Spleen (tissue), 13 donors: ENCODE measurements at places on chromosomes 2 and 18. TPM values are rescaled to one million over a fixed set of nuclear protein-coding genes. Genes with fewer than 3 reads are reported as not detected.
A peak's percentile ranks its signal among the peaks of the same experiment; 100 is the strongest.

GRCh38 chr2:7016148-7016547 is 98.9 kb downstream of the RNF144A start:
- no peak for DNase-seq

DNA sequence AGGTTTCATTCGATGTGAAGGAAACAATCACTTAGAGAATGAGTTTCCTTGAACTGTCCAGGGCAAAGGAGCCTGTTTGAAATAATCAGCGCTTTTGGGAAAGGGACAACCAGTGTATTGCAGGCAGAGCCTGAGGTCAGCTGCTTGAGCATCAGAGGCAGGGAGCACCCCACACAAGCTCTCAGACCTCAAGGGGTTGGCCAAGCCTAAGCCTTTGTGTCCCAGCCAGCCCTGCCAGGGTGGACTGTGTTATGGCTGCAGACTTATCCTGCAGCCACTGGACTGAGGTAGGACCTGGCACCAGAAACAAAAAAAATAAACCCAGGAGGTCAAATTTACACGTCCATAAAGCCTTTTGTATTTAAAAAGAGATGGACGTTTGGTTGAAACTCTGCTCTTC is 228.3 kb downstream of the SEPTIN10 start:
- peak; percentile 64 for DNase-seq

DNA sequence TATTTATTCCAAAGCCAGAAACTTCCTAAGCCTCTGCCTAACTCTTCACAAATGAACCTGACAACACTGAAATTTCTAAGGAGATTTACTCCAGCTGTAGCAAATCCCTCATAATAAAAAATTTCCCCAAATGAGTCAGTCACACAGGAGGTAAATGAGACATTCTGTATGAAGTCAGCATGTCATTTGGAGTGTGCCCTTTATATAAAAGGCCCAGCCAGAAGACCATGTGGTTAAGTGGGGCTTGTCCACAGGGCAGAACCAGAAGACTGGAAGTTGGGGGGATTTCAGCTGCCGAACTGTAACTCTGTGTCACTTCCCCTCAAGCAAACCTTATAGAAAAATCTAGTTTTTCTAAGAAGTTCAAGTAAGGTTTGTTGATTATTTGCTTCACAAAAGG is 30.2 kb downstream of the NRP2 start:
- DNase-seq, result no peak

DNA sequence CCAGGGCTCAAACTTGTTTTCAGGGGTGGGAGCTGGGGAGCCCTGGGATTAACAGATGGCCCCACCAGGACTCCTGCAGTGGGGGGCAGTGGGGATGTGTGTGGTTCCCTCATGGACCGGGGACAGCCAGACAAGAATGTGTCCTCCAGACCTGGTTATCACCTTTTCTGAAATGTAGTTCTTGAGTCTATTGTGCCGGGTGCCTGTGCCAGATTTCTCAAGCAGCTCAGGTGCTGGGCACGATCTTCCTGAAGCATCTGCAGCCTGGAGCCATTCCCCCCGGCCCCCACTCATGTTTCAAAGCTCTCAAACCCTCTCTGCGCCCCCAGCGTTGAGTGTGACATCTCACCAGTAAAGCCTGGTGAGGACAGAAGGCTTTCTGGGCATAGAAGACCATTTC is 48.4 kb upstream of the HAAO start:
- peak; percentile 63 for DNase-seq

DNA sequence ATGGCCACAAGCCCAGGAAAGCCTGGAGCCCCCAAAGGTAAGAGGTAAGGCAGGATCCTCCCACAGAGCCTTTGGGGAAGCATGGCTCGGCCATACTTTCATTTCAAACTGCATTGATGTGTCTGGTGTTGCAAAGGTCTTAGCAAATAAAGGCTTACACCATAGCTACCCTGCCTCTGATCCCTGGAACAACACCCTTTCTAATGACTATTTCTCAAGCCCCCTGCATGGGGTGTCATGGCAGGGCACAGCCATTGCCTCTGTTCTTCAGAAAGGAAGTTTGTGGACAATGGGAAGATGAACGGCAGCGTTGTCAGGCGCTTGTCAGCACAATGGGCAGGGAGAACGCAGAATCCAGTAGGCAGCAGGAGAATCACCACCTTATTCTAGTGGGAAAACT is 435.0 kb upstream of the SMIM21 start:
- no peak for DNase-seq

GRCh38 chr18:58148954-58149471 is 105.0 kb downstream of the NEDD4L start:
- no peak for DNase-seq

DNA sequence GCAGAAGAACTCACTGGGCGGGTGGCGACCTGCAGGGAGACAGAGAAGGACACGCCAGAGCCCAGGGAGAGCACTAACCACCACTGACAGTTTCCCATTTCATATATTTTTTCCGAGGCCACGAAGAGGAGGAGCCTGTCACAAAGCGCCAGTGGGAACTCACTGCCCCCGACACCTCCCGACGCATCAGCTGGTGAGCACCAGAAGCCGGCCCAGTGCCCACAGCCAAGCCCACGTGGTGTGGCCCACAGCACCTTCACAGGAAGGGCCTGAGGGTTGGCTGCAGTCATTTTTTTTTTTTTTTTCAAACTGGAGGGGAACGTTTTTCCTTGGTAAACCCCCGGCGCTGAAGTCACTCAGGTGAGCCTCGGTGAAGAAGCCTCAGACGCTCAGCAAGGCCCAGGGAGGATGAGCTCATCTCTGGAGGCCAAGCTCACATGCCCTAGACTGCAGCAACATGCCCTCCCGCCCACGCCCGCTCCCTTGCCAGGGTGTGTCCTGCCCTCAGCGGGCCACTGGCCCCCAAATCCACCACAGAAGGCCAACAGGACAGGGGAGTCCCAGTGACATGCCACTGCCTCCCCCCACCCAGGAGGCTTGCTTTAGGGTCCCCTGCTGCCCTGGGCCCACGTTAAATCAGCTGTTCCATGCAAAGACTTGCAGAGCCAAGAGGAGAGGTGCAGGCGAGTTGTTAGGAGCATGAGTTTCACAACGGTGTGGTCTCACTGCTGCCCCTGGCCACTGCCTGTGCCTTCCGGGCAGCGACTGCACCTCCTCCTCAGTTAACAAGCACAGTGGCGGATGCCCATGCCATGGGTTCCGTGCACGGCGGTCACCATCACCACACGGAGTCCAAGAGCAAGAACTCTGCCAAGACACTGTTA is 68.1 kb downstream of the PARD6G start:
- DNase-seq, result no peak

DNA sequence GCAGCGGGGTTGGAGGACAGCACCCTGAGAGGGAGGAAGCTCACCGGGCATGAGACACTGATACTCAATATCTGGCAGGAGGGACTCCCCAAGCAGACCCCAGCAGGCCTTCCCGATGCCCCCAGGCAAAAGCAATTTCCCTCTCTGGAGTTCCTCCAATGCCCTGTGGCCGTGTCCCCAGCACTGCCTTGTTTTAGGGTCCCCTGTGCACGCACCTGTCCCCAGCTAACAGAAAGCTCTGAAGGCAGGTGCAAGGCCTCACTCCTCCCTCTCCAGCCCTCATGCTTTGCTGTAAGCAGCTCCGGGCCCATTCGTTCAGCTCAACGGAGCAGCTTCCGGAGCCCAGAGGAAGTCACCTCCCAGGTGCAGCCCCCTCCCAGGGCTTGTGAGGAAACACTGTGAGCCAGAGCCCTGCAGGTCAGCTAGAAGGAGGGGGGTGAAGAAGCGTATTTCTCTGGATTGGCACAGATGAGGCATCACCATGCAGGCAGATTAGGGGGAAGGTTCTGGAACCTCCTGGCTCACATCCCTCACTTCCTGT is 50.3 kb upstream of the ID2 start:
- DNase-seq, result peak; percentile 65

DNA sequence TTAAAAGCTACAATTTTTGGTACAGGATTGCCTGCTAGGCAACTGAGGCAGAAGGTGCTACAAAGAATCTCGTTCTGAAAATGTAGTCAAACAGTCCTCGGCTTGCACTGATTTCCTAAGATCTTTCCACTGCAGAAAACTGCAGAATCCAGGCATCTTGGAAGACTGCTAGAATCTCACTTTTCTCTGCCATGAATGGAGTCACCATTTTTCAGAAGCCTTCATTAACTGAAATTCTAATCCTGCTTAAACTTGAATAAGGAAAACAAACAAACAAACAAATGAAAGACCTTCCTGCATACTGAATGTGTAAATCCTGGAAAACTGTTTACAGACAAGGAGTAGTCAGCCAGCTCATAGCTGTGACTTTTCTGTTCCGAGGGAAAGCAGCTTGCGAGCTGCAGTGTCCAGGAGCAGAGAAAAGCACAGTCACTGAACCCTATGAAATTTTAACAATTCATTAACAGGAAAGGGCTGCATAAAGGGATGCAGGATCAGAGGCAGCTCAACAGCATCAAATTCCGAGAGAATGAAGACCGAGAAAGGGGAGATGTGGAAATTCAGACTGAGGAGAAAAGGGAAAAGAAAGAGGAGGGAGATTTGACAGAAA is 210.5 kb upstream of the PIK3C3 start:
- no peak for DNase-seq

- no peak for DNase-seq
Observed at GRCh38 chr18:21479721-21480120, 120.8 kb downstream of the ESCO1 start.

GRCh38 chr2:151771599-151772358 is 37.5 kb upstream of the NEB start:
- peak; percentile 89 for DNase-seq

GRCh38 chr2:200534572-200534971 is 8.6 kb downstream of the SGO2 start:
- no peak for DNase-seq

GRCh38 chr2:160651416-160652200 is 158.0 kb upstream of the RBMS1 start:
- no peak for DNase-seq

GRCh38 chr18:10312326-10313015 is 142.0 kb upstream of the APCDD1 start:
- no peak for DNase-seq

GRCh38 chr2:216619411-216620393 is 13.5 kb upstream of the IGFBP2 start:
- no peak for DNase-seq

DNA sequence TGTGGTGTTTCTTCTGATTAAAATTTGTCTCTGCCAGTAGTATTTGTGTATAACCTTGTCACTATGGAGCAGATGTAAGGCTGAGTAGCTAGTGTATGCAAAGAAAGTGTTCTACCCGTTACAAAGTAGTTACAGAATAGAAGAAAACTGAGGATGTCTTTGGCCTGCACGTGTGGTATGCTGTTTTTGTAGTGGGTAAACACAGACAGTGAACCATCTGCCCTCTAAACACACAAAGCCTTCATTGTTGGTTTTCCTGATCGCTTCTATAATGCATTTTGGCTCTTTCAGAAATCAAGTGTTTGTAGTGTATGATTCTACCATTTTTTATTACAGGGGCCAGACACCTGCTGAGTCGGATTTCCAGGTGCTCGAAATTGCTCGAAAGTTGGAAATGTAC is 61.5 kb downstream of the FARP2 start:
- DNase-seq, result no peak

DNA sequence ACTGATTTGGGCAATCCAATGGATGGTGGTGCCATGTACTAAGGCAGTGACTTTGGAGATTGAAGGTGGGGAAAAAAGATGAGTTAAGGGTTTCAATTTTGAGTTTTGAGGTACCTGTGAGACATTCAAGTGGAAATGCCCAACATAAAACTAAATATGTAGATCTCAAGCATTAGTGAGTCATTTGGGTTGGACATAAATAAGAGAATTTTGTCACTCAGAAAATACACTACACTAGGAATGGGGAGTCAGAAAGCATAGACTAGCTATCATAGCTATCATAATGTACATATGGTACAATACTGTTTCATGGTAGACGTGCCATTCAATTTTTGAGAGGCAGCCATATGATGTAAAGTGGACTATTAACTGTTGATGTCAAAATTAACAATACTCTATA is 56.1 kb downstream of the FBXO11 start:
- DNase-seq, result no peak

PLEKHH2 gene
- total RNA-seq, result 17.3 TPM
